Amygdala (tissue), 56 donors: ENCODE measurements at places on chromosomes 5 and 9.

- no peak for DNase-seq
These were observed 16.4 kb downstream of the CSF1R start for GRCh38 chr5:150069672-150070627.

DNA sequence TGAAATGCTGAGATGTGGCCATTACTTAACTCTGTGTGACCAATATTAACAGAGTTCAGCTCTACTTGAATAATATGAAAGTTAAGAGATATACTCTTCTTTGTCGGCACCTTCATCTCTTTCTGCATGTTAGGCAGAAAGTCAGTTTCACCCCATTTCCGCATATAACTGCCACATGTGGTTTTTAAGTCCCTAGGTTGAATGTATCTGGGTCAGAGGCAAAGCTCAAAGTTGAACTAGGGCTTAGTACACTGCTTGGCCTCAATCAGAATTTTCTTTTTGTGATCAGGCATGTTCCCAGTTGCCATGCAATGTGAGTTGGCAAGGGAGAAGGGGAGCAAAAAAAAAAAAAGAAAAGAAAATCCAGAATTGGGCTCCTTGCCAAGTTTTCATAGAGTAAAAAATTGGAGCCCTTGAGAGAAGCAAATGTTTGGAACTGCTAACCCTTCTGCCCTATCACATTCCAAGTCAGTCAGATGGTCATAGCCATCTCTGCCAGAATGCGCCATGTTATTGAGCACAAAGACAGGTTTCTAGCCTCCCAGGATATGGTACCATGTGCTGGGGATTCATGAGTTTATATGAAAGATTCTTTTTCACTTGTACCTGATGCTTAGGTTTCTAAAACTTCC lies 251.2 kb upstream of the RORB start:
- no peak for DNase-seq

DNA sequence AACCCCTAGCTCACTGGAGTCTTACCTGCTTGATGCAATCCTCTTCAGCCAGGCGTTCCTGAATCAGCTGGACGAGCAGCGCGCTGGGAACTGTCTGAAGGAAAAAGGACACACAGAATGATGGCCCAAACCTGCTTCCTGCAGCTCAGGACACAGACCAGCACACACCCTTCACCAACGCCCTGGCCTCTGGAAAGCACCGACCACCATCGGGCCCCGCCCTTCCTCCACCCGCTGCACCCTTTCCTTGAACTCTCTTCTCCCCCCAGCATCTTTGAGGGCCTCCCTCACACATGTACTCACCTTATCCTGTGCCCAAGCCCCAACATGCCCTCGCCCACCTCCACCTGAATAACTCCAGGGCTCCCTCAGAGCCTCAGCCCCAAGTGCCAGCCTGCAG lies 23.3 kb downstream of the AK8 start:
- no peak for DNase-seq

DNA sequence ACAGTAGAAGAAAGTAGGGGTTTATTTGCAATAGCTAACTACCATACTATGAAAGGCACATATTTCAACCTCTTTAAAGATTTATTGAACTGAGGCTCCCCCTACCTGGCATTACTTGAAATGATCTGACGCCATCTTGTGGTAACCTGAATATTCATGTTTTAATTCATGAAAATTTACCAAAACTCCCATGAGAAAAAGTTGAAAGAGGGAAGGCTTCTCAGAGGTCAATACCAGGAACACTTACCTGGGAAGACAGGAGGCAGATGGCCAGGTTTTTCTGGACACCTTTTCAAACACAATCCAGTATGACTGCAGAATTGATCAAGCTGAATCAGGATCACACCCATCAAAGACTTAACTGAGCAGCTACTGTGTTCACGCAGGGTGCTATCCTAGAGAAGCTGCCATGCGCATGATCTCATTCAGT lies 9.4 kb downstream of the PRELID2 start:
- no peak for DNase-seq

DNA sequence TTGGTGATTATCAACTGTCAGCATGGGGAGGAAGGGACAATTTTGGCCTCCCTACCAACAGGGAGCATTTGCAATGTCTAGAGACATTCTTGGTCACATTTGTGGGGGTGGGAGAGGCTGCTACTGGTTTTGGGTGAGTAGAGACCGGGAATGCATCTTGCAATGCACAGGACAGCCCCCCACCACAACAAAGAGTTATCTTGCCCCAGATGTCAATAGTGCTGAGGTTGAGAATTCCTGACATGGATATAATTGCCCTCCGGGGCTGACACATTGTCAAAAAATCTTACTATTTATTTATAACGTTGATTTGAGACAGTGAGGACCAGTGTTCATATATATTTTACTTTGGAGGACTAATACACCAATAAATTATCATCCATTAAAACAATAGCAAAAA lies 316.1 kb downstream of the PSAT1 start:
- no peak for DNase-seq

GRCh38 chr9:72932619-72933018 lies 20.2 kb downstream of the ALDH1A1 start:
- DNase-seq, result no peak

DNA sequence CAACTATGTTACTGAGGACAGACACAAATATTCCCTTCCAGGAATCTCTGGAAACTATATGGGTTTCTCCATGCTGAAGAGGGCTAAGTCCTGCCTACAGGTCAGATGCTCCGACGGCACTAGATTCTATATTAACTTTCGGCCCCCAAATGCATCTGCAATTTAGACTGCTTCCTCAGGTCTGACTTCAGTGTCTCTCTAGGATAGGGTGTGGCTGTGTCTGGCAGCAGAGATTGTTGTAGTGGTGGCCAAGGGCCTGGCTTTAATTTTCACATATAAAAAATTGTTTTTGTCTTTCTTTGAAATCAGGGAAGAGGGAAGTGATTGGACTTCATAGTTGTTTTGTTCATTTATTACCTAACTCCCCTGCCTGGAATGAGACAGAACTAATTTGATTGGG lies 101.8 kb downstream of the PJA2 start:
- no peak for DNase-seq

DNA sequence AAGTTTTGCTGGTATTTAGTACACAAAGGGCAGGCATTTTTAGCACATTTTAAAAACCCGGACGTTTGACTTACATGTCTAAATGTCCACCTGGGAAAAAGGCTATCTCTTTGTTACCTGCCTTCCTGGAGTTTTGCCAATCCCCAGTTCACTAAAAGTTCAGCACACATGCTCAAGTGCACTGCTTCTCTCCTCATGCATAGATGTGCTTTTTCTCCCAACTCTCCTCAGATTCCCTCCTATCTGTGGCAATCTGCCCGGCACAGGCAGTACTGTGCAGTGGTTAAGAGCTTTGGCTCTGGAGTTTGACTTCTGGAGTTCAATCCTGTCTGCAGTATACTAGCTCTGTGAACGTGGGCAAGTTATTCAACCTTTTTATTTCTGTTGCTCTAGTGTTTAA lies 8.3 kb upstream of the CCNO start:
- DNase-seq, result no peak

DNA sequence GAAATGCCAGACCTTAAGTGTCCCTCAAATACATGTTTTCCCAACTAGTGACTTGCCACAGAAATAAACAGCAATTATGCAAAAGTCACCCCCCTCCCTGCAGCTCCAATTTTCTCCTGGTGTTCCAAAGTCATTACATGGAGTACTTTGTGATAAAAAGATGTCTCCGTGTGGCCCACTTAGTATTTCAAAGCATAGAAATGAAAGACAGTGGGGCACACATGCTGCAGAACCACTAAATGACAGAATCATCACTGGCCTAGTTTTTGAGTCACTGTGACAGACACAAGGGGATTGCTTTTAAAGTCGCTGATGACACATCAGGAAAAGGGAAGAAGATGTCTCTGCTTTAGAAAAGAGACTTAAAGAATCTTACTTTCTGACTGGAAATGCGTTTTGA lies 323.4 kb downstream of the PSAT1 start:
- DNase-seq, result no peak

GRCh38 chr5:109865637-109866036 lies 175.9 kb downstream of the MAN2A1 start:
- no peak for DNase-seq

DNA sequence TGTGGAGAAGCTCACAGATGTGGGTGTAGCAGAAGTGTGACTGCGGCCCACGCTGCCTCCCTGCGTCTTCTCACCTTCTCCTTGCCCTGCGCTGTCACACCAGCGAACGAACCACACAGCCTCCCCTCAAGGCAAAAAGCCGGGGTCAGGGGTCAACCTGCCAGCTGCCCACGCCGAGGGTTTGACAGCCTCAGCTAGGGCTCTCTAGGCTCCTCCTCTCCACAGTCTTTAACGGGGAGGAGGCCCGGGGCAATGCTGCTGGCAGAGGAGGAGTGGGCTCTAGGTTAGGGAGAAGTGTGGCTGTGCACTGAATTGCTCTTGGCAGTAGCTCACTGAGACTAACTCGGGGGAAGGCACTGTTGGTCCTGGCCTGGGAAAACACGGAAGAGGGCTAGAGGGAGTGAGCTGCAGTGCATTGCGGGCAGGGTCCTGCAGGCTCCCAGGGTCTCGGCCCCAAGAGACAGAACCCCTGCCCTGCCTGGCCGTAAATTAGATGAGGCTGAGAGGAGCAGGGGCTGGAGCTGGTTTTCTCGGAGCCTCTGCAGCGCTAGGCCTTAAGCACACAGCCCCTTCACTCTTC lies 4.2 kb upstream of the TRIM52 start:
- DNase-seq, result no peak

DNA sequence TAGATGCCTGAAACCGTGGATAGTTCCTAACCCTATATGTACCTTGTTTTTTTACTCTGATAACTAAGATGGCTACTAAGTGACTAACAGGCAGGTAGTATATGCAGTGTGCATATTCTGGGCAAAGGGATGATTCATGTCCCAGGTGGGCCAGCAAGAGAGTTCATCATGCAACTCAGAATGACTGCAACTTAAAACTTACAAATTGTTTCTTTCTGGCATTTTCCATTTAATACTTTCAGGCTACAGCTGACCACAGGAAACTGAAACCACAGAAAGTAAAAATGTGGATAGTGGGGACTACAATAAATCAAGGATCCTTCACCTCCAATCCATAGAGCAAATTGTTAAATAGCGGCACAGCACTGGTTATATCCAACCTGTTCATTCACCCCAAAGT lies 30.7 kb upstream of the VCAN start:
- no peak for DNase-seq

DNA sequence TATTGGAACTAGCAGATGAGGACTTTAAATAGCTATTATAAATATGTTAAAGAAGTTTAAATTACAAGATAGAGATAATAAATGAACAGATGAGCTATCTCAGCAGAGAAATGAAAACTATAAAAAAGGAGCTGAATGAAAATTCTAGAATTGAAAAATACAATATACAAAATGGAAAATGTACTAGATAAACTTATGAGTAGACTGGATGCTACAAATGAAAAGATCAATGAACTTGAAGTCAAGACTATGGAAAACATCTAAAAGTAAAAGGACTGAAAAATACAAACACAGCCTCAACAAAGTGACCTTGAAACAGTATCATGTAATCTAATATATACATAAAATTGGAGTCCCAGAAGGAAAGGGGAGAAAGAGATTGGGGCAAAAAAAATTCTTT lies 10.7 kb upstream of the PDLIM4 start:
- DNase-seq, result no peak

GRCh38 chr9:14906644-14907359 lies 3.4 kb downstream of the FREM1 start:
- no peak for DNase-seq

DNA sequence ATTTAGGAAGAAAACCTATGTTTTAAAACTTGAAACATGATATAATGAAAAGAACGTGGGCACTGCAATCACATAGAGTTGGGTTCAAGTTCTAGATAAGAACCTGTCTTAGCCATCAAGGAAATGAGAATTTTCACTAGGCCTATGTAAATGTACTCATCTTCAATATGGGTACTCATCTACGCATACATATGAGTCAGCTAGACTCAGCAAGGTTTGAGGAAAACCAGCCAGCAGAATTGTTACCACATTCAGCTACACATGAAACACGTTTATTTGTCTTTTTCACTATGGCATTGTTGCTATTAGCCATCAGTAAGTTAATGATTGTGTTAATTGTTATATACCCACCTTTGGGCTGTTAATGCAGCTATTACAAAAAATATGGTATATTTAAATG lies 146.3 kb downstream of the CHSY3 start:
- no peak for DNase-seq

- DNase-seq, result no peak
These were observed 11.1 kb downstream of the FTMT start for GRCh38 chr5:121862801-121863200.

GRCh38 chr5:95727764-95728191 lies 3.4 kb upstream of the RHOBTB3 start:
- no peak for DNase-seq

- no peak for DNase-seq
These were observed 405.7 kb upstream of the IRX2 start for GRCh38 chr5:3157214-3157613.

- DNase-seq, result no peak
These were observed 134.6 kb downstream of the OLFM1 start for GRCh38 chr9:135221951-135222631.

GRCh38 chr5:7493081-7493480 lies 97.1 kb downstream of the ADCY2 start:
- DNase-seq, result no peak

- no peak for DNase-seq
These were observed 163.8 kb downstream of the TSSK1B start for GRCh38 chr5:113271015-113271414.

DNA sequence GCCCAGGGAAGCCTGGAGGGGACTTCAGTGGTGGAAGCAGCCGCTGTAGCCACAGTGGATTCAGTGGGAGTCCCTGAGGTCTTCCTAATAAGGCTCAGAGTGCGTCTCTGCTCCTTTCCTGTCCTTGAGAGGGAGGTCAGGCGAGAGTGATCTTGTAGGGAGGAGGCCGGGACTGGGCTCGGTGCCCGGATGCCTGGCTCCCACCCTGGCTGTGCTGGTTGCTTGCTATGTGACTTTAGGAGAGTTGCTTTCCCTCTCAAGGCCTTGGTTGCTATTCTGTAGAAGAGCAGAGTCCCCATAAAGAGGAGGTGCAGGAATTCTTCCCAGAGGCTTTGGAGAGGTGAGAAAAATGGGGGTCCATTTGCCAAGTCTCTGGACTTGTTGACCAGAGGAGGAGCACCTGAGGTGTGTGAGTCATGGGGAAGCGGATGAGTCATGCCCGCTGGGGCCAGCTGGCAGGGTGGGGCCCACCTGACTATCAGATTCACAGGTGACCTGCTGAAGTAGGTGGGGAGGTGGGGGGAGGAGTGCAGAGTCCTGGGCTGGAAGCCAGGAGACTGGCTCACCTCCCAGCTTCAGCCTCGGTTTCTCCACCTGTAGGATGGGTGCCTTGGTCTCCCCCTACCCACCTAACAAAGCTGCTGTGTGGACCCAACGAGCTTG lies 13.8 kb downstream of the GSN start:
- DNase-seq, result no peak

DNA sequence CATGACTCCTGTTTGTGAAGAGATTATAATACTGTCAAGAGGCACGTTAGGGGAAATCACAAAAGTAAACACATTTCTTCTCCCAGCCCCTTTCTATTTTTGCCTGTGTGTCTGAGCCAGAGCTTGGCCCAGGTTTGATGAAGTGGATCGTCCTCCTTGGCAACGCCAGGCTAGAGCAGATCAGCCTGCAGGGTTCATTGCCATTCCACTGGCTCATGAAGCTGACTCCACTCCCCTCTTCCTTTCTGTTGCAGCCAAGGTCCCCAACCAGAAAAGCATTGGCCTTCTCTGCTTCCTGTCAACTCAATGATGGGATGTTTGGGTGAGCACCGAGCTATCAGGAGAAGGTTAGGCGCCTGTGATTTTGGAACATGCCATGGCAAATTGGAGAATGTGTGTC lies 3.3 kb downstream of the ADRB2 start:
- DNase-seq, result no peak

GRCh38 chr5:133322743-133323142 lies 270.9 kb downstream of the HSPA4 start:
- DNase-seq, result no peak

GRCh38 chr5:114957384-114957783 lies 212.3 kb downstream of the TRIM36 start:
- DNase-seq, result no peak
